Left renal cortex interstitium (tissue), 4 donors: ENCODE measurements at places on chromosomes 11 and 22.

DNA sequence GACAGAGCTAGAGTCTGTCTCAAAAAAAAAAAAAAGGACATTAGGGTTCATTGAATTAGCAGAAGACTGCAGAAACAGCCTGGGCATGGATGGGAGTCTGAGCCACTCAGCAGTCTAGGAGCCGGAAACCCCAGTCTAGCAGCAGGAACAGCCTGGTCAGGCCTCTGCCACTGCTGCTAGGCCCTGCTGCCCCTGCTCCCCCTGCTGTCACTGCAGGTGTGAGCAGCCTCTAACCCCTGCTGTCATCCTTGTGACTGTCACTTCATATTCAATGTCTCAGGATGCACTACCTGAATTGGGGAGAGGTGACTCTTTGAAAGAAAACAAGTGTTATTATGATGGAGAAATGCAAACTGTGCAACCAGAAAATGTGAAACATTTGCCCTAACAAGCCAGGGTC is 7.0 kb upstream of the DDX17 start:
- no peak for DNase-seq

GRCh38 chr22:37932821-37933578 is 20.4 kb downstream of the C22orf23 start:
- DNase-seq, result no peak

DNA sequence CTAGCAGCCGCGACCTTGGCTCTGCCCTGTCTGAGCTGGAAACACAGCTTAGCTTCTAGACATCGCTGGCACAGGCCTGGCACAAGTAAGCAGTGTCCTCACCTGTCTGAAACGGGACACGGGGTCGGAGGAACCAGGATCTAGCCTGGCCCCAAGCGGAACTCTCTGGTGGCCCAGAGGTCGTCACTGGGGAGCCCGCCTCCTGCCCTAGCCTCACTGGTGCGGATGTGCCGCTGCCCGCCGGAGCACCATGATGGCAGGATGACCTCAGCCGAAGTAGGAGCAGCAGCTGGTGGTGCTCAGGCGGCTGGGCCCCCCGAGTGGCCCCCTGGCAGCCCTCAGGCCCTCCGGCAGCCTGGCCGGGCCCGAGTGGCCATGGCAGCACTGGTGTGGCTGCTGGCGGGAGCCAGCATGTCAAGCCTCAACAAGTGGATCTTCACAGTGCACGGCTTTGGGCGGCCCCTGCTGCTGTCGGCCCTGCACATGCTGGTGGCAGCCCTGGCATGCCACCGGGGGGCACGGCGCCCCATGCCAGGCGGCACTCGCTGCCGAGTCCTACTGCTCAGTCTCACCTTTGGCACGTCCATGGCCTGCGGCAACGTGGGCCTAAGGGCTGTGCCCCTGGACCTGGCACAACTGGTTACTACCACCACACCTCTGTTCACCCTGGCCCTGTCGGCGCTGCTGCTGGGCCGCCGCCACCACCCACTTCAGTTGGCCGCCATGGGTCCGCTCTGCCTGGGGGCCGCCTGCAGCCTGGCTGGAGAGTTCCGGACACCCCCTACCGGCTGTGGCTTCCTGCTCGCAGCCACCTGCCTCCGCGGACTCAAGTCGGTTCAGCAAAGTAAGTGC is 871 bp downstream of the SLC35E4 start:
- no peak for DNase-seq

GRCh38 chr11:61656347-61657077 is 23.7 kb upstream of the DAGLA start:
- no peak for DNase-seq

- DNase-seq, result no peak
These were observed 144.6 kb downstream of the BRD1 start for GRCh38 chr22:49683032-49683431.

DNA sequence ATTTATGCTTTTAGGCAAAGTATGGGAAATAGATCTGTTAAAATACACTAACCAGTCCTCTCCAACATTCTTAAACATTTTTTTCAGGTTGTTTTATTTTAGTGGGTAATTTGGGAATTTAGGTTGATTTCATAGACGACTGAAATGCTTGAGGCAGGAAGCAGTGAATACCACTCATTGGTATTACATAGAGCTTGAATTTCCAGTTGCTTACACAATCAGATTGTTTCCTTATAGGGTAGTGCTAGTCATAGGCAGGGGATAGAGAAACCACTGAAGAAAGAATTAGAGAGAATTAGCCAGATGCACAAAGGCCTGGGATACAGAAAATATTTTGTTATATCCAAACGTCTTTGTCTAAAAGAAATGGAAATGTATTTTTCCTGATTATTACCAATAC is 23.9 kb upstream of the LYVE1 start:
- no peak for DNase-seq

- DNase-seq, result no peak
These were observed 6.0 kb upstream of the AHNAK start for GRCh38 chr11:62552485-62553079.

DNA sequence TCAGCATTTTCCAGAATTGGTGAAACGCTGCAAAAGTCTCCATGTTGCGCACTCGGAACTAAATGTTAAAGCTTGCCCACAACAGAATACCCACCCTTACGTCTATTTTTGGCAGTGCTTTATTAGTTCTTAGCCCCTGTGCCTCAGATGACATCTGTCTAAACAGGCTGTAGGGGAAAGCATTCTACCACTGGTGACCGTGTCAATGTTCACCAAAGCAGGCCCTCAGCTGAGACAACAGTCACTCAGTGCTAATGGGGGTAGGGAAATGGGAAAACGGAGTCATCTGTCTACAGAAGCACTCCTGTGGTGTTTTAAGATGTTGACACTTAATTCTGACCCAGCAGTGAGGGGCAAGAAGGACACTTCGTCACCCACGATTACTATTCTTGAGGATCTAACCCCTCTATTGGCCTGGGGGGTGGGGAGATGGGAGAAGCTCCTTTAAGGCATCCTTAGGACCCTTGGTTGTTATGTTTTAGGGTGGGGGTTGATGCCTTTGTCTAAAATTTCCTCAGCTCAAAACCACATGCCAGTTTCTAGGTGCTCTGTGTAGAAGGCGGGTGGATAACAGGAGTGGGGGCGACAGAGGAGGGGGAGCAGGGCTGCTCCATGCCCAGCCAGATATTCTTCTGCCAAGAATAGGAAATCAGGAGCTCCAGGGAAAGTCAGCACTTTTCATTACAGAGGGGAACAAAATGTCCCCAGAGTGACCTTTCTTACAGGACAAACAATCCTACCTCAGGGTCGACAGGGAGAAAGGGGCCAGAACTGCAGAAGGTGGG is 15.6 kb upstream of the MFRP start:
- DNase-seq, result no peak

DNA sequence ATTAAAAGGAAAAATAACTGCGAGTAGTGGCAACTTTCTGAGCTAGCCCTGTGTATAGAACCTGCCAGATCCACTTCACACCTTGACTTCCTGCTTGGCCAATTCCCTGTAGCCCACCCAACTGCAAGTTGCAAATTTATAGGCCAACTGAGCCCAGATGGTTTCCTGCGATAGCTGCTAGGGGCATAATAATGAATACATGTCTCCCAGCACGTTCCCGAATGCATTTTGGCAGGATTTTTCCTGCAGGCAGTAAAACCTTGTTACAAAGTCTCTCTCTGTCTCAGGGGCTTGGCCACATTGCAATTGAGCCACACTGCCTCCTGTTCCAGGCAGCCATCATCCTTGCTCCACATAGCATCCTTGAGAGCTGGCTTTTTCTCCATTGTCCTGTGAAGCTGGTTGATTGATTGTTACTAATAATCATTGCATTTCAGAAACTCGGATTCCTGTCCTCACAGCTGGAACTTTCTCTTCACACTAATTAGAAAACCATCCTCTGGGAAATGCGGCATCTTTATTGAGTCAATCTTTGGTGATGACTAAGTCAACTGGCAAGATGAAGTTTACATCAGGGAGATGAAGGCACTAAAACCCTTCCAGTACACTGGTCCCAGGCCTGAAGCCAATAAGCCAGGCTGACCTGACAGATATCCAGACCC is 18.6 kb upstream of the LMO2 start:
- no peak for DNase-seq

DNA sequence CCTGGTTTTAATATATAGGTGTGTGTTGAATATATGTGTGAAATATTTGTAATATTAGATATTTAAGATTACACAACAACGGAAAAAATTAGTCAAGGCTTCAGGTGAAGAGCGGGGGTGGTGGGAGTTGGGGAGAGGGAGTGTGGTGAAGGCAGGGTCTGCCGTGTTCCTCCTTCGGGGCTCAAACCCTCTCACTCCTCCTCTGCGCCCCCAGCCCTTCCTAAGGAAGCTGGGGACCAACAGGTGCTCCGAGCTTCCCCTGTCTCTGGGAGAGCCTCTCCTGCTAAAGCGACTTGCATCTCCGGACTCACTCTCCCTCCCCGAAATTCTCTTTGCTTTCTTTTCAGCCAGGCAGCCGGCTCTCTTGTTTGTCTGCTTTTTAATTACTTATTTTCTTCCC is 960 bp upstream of the CADM1 start:
- no peak for DNase-seq

- no peak for DNase-seq
These were observed 136.9 kb downstream of the MYO18B start for GRCh38 chr22:25878933-25879332.

- DNase-seq, result peak; percentile 2
These were observed 535.1 kb downstream of the TMEM135 start for GRCh38 chr11:87572881-87573280.

DNA sequence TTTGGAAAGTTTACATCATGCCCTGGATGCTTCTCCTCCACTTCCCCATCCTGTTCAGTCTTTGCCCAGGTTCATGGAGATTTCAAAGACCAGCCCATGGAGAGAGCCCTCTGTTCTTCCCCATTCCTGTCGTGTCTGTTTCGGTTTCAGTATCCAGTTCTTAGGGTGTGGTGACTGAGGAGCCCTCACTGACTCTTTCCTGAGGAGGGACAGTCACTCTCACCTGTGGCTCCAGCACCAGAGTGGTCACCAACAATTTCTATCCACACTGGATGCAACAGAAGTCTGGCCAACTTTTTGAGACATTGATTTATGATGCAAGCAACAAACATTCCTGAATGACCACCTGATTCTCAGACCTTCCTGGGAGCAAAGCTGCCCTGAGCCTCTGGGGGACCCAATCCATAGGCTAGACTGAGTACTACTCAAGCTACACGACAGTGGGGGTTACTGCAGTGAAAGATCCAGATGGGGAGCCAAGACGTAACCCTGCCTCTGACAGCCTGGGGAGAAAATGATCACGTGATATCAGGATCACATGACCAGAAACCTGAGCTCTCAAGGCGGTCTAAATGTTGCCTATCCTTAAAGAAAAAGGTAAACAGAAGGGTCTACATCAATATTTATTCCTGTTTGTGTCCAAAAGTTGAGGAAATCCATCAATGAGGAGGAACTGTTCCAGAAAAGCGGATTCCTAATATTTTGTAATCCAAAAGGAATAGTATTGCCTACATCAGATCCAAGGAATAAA is 76.2 kb upstream of the VPREB1 start:
- DNase-seq, result no peak

- DNase-seq, result no peak
These were observed 159.3 kb downstream of the BRD1 start for GRCh38 chr22:49668402-49668801.

DNA sequence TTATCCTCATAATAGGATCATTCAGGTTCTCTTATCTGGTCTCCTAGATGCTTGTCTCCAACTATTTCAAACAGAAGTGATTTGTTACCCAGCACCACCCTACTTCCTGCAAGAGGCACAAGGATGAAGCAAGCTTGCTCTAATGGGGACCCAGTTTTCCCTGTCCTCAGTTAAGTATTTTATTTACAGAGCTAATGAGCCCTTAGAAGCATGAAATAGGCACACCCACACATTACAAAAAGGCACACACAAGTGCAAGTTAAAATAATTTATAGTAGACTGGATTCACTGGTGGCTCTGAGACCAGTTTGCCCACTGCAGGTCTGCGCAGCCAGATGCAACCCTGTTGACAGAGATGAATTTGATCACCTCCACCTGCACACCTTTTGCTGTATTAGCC is 167.5 kb downstream of the KIRREL3 start:
- DNase-seq, result no peak

- peak; percentile 21 for DNase-seq
These were observed at the start of gene CALCB for GRCh38 chr11:15073361-15074205. Gene CALCB (plus strand): TSS chr11:15073593. CDS start chr11:15074719, 1,126 bp downstream.

DNA sequence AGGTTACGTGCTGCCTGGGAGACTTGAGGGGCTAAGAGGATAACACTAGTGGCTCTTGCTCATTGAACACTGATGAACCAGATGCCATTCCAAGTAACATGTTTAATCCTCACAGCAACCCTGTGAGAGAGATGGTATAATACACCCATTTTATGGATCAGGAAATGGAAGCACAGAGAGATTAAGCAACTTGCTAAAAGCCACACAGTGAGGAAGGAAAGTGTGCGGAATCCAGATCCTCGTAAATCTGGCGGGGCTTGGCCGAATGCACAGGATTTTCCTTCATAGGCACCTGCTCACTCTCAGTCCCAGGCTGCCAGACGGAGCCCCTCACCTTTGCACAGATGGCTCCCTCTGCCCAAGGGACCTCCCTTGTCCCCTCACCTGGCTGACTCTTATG is 7.7 kb upstream of the FOSL1 start:
- DNase-seq, result no peak

DNA sequence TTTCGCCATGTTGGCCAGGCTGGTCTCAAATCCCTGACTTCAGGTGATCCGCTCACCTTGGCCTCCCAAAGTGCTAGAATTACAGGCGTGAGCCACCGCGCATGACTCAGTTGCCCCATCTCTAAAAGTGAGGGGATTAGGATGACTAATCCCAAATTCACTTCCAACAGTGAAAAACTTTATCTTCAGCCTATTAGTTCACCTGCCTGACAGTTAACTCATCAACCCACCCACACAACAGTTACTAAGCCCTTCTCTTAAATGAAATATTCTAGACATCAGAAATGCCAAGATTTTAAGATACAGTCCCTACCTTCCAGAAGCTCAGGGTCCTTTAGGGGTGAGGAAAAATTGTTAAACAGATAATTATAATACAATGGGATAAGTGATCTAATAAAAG is 2.0 kb upstream of the ANKRD42 start:
- DNase-seq, result no peak

DNA sequence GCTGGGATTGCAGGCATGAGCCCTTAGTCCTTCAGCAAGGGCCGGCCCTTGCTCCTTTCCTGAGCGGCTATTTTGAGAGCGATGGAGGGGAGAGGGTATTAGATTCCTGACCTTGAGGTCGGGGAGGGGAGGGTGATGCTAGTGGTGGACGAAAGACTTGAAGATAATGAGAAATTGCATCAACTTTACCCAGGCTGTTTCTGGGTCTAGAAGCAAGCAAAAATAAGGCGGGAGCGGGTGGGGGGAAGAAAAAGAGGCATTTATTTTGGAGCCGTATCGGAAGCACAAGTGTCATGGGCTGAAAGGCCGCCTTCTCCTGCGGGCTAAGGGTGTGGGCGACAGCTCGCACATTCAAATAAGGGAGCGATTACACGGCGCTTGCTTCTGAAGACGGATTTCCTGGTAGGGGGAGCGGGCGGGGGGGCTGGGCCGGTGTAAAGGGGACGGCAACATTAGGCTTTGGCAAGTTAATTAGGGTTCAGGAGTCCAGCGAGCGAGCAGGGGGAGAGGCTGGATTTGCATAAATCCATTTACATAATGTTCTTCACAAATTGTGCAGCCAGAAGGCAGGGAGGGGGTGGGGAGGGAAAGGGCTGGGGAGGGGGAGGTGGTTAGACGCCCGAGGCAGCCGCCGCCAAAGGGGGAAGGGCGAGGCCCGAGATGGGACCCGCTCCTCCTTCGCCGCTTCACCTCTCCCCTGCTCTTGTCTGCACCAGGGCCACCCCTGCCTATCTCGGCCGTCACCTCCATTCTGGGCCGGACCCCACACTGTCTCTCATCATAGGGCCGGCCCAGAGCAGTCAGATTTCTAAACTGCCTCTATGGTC is 245.9 kb downstream of the MIAT start:
- no peak for DNase-seq
